T-helper 1 cell (primary cell): ENCODE measurements at places on chromosomes 11 and 22.

DNA sequence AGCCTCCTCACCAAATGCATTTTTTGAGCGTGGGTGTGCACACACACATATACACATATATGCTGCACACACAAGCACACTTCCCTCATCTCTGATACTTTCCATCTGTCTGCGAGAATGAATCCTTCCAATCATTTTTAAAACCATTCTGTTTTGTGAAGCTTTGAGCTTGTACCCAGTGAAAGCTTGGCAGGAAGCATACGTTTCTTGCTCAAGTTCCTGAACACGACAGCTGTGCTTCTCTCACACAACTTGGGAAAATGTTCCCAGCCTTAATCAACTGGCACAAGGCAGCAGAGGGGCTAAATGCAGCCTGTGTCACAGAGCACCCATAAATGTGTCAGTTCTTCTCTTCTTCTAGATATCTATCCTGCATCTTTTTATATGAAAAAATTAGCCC lies 524.0 kb upstream of the KIRREL3 start:
- DNase-seq = no peak

DNA sequence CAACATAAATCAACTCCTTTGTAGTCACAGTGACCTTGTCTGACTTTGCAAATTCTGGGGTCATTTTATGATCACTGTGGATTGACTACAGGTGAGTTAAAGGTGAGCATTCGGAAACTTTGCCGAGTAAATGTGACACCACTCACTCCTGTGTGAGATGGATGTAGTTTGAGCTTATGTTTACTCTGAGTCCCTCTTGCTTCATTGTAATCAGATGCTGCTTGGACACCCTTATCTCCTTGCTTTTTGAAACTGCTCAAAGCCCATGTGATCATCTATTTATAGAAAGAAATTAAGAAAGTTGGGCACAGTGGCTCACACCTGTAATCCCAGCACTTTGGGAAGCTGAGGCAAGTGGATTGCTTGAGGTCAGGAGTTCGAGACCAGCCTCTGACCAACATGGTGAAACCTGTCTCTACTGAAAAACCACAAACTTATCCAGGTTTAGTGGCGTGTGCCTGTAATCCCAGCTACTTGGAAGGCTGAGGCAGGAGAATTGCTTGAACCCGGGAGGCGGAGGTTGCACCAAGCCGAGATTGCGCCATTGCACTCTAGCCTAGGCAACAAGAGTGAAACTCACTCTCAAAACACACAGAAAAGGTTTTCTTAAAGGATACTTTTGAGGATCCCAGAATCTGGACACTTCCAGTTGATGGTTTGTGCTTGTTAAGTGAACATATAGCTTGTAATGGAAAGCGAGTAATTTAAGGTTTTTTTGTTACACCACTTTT lies 7.2 kb downstream of the FAM118A start:
- DNase-seq = no peak

DNA sequence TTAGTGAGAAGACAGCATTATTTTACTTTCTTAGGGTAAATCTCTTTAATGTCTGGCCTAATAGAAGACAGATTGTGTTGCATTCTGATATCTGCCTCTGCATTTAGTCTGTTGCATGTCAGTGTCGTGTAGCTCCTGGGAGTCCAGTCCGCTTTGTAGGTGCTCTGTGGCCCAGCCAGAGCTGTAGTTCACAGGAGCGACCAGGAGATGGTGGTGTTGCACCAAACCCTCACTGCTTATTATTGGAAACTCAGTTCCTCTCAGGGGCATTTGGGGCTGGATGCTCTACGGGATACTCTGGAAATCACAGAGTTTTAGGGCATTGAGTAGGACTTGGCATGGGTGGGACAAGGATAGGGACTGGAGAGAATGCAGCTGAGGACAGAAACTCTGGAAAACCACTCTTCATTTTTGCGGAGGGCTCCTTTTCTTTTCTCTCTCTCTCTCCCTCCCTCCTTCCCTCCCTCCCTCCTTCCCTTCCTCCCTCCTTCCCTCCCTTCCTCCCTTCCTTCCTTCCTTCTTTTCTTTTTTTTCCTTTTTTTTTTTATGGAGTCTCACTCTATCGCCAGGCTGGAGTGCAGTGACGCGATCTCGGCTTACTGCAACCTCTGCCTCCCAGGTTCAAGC lies 21.7 kb downstream of the MIAT start:
- peak; percentile 44 for DNase-seq

- DNase-seq = no peak
Observed at GRCh38 chr11:92607969-92608722, 361.3 kb upstream of the MTNR1B start.

GRCh38 chr22:24591286-24591830 lies 1.5 kb downstream of the LRRC75B start:
- no peak for DNase-seq

GRCh38 chr22:44085743-44086270 lies 61.7 kb downstream of the PARVB start:
- DNase-seq = peak; percentile 38

GRCh38 chr11:7520981-7521487 lies 7.2 kb downstream of the PPFIBP2 start:
- DNase-seq = no peak

GRCh38 chr11:117092951-117093590 lies 5.2 kb downstream of the SIK3 start:
- no peak for DNase-seq

DNA sequence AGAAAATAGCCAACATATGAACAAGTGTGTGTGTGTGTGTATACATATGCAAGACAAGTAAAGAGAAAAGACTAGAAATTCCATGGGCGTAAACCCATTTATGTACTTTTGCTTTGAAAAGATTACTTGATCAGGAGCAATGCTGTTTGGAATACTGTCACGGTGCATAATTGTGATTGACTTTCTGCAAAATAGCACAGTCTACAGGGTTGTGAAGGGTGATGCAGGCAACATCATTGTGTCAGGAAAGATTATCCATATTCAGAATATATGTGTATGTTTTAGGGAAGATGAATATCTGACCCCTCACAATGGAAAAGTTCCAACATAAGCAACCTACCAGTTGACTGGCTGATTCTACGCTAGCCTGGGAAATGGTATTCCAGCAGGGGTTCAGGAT lies 307.7 kb downstream of the JRKL start:
- DNase-seq = no peak

DNA sequence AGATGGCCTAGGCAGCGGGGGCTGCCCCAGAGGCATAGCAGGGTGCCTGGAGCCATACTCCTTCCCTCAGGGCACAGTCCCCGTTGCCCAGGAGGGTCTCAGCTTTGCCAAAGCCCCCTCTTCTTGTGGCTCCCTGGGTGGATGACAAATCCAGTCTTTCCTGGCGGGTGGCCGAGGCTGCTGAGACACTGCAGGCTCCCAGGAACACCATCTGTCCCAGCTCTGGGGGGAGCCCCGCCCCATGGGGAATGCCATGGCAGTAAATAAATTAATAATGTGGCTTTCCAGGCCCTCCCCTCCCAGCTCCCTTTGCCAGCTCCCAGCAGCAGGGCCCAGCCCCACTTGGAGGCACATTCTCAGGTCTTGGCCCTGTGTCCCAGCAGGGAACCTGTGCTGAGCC lies 45.0 kb downstream of the PDE2A start:
- no peak for DNase-seq

- DNase-seq = no peak
Observed at GRCh38 chr11:96817482-96818399, 427.9 kb downstream of the JRKL start.

- no peak for DNase-seq
Observed at GRCh38 chr11:43934601-43935423, 7.6 kb upstream of the C11orf96 start.

DNA sequence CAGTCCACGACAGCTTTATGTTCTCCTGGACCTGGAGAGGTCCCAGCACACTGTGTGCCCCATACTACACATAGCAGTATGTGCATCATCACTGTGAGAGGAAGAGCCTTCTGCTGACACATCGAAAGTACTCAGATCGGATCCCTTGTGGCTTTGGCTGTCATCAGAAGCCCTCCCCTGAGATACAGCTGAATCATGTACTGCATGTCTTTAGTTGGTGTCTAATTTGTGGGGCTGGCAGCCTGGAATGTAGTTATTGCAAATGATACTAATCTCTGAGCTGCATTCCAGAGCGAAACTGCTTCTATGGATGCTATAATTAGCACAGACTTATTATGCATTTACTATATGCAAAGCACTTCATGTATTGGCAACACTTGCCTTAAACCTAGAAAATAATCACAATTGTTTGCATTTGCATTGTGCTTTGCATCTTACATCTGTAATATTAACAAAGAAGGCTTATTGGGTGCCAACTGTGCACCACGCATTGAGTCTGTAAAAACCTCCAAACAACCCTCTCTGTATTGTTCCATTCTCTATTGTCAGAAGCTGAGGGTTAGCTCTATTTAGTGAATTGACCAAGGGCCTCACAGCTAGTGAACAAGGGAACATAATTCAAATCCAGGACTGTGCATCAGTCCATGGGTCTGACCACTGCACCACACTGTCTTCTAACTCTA lies 89.2 kb upstream of the CRTAM start:
- DNase-seq = no peak

DNA sequence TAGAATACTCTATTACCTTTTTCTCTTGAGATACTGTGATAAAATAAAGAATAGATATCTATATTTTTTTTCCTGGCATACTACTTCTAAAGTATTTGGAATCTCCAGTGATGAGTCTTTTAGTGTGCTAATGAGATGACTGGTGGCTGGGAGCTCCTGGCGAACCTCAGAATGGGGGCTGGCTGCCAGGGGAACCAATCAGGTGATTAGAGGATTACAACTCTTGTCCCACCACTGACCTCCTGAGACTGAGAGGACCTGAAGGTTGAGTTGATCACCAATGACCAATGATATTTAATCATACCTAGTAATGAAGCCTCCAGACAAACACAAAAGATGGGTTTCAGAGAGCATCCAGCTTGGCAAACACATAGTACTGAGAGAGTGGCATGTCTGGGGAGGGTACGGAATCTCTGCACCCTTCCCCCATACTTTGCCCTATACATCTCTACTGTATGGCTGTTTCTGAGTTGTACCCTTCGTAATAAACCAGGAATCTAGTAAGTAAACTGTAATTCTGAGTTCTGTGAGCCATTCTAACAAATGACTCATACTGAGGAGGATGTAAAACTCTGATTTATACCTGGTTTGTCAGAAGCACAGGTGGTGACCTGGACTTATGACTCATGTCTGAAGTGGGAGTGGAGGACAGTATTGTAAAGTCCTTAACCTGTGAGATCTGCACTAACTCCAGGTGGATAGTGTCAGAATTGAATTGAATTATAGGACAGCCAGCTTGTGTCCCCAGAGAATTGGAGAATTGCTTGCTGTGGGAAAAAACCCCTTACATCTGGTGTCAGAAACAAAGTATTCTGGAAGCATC lies 325.3 kb upstream of the LRRC4C start:
- no peak for DNase-seq

DNA sequence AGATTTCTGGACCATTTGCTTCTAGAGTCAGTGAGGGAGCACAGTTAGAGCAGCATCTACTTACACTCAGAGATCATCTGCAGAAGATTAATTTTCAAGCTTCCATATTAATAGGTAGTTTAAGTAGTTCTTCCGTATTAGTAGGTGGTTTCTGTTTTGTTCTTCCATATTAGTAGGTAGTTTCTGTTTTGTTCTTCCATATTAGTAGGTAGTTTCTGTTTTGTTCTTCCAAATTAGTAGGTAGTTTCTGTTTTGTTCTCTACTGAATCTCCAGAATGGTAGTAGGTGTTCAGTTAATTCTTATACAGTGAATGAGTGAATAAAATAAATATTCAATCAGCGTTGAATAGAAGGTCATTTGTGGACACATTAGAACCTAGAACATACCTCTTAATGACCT lies 175.7 kb downstream of the TMEM135 start:
- no peak for DNase-seq

DNA sequence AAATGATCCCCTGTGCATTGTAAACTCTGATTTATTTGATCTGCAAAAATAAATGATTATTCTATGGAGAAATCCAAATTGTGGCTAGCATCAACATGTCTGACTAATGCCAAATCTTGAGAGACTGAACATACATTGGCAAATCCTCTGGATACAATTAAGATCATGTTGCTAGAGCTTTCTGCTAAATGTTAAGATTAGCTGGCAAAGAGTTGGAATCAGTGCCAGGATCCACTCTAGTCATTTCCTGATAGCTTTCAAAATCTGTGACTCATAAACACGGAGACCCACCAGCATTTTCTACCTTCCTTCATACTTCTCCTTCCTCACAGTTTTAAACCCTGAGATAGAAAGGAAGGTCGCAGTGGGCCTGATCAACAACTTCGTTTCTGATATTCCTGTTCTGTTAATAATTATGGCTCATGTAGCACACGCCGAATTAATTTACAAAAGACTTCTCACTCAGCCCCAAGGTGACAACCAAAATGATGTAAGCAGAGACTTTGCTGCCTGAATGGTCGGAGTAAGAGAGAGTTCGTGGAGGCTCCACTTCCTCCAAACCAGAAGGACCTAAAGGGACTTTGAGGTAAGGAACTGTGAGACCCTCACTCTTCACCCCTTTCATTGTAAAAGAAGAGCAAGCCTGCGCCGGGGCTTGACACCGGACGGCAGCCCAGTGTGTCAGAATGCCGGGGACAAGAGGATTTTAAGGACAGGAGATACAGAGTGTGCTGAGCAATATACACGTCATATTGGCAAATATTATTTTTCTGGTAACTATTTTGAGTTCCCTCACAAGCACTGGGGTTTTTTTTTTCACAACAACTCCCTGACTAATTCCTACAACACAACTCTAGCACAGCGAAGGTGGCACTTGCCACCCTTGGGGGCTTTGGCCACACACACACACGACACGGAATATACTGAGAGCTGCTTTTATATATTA lies 42.0 kb downstream of the SERPINH1 start:
- no peak for DNase-seq

GRCh38 chr11:45930031-45930794 lies 7.8 kb downstream of the LARGE2 start:
- no peak for DNase-seq

GRCh38 chr11:94028436-94028835 lies 7.3 kb downstream of the HEPHL1 start:
- no peak for DNase-seq
